ENCODE measurements at places on chromosomes 16 and 17. TPM values are rescaled to one million over a fixed set of nuclear protein-coding genes. Genes with fewer than 3 reads are reported as not detected.

The TPSAB1 gene
- not detected for total RNA-seq

The ATP6V0C gene
- 10.4 TPM for total RNA-seq

The SLC52A1 gene
- total RNA-seq = not detected

The IL4R gene
- 24.7 TPM for total RNA-seq

All from aortic smooth muscle cell (primary cell).